ENCODE measurements at places on chromosomes 7 and 10.

DNA sequence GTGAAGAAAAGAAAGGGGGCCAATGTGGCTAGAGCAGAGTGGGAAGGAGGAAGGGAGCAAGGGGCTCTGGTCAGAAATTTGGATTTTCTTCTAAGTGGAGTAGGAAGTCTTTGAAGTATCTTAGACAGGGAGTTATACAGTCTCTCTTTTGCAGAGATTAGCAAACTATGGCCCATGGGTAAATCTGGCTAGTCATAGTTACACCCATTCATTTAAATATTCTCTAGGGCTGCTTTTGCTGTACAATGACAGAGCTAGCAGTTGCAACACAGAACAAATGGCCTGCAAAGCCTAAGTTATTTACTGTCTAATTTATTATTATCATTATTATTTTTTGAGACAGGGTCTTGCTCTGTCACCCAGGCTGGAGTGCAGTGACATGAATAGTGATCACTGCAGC is 10.5 kb upstream of the LAMB4 start:
- no peaks in the 10 kb centered on the region for H3K27me3 ChIP-seq
- no peak overlapping the region for H3K27ac ChIP-seq
- no peaks in the 10 kb centered on the region for H3K4me1 ChIP-seq
- no peak overlapping the region for H3K4me3 ChIP-seq

DNA sequence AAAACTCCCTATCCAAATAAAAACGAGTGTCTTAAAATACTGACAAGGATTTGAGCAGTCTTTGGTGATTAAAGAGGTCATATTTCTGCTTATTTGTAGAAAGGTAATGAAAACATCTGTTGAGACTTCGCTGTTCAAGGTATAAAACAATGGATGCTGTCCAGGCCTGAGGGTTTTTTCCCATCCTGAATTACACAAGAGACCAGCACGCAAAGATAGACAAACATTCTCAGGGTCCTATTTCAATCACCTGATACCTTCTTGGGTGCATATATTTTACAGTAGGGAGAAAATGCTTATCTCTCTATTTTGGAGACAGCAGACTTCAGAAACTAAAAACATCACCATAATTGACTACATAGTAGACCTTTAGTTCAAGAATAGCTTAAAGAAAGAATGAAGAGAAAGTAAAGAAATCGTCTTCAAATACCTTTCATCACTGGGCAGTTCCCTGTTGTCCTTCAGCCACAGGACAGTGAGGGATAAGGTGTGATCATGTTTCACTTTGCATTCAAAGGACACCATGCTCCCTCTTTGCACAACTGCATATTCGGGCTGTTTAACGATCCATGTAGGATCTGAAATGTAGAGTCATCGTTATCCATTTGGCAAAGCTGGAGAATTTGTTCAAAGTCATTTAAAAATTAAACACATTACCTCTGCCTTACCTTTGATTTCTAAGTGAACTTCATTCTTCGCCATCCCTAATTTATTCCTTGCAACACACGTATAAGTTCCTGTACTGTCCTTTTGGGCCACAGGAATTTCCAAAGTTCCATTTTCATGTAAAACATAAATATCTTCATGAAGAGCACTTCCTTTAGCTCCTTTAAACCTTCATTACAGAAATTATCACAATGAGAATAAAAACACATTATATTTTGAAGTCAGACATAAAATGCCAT is 63.7 kb upstream of the LAMB4 start:
- H3K4me1 ChIP-seq = no peaks in the 10 kb centered on the region
- H3K4me3 ChIP-seq = no peak overlapping the region
- H3K27ac ChIP-seq = no peak overlapping the region
- H3K27me3 ChIP-seq = no peaks in the 10 kb centered on the region

DNA sequence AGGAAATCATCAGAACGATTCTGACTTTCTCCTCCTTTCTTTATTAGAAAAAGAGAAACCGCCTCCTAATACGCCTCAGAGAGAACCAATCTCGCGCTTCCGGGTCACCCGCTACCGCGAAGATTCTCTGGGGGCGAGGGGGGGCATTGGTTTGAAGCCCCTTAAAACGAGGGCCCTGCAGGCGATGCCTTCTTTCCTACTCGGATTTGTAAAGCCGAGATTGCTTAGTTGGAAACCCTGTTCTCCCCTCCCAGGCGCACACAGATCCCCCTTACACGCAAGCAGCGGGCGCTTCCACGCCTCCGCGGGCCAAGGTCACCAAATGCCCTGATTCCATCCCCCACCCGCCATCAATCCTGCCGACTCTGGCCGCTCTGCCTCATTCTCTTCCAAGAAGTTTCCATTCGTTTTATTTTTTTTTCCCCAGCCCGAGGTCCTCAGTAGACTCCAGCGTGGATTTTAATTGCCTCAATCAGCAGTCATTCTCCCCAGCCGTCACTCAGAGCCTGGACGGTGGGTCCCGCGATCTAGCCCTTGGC is 1.1 kb upstream of the GAD2 start:
- no peaks in the 10 kb centered on the region for H3K36me3 ChIP-seq
- no peak overlapping the region for H3K27ac ChIP-seq
- H3K4me1 ChIP-seq = peaks cover 34% of the 10 kb centered on the region

GRCh38 chr10:133143200-133143533 is 16.9 kb upstream of the KNDC1 start:
- H3K4me3 ChIP-seq = no peak overlapping the region
- H3K27me3 ChIP-seq = no peaks in the 10 kb centered on the region
- H3K36me3 ChIP-seq = no peaks in the 10 kb centered on the region
- H3K4me1 ChIP-seq = no peaks in the 10 kb centered on the region
- no peak overlapping the region for H3K27ac ChIP-seq

All from right atrium auricular region (tissue), 2 donors.